ENCODE measurements at places on chromosomes 16 and 17.

- no peak for DNase-seq
Observed at GRCh38 chr17:222172-222571, 40.7 kb upstream of the DOC2B start.

DNA sequence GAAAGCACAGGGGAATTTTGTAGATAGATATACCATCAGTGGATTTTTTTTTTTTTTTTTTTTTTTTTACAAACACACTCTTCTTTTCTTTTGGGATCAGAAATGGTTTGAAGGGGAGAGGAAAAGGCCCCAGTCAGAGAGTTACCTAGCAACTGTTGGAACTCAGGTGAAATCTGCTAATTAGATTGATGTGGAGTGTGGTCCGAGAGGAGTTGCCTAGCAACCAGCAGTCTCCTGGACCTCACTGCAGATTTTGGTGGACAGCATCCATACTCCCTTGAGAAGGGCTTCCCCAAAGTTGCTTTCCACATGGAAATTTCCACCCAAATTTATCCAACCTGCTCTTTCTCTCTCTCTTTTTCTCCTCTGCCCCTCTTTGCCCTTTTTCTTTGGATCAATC is 165.4 kb downstream of the UTP18 start:
- DNase-seq: peak; percentile 22

- DNase-seq: no peak
Observed at GRCh38 chr17:55783684-55784245, 32.9 kb downstream of the PCTP start.

DNA sequence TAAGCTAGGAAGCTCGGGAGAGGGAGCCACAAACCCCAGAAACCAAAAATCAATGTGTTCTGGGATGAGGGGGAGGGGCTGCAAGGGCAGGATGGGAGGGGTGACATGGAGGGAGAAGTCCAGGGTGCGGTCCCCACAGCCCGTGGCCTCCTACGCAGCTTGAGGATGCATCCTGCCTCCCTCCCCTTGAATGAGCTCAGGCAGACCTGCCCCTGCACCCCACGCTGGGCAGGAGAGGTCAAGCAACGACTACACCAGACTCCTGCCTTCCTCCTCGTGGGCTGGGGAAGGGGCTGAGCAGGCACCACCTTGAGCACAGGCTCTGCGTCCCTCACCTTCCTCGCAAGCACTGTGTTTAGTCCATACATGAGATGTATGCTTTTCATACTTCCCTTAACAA is 3.9 kb downstream of the ANKRD13B start:
- no peak for DNase-seq

DNA sequence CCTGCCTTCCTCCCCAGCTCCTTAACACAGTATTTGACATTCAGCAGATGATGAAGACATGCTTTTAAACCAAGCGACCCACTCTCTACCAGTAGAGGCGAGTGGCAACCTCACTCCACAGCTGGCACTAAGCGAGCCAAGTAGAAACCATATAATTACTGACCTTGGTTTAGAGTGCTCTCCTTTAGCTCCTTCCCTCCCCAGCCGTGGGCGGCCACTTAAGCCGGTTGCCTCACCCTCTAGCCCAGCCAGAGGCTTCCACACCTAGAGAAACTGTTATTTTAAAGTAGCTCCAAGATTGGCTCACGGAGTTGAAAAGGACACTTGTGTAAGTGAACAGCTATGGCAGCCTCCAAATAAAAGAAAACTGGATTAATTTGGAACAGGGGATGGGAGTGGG is 109.1 kb upstream of the CRHR1 start:
- DNase-seq: no peak

- peak; percentile 92 for DNase-seq
Observed at GRCh38 chr16:52568983-52569690, 22.2 kb upstream of the TOX3 start.

All from NCI-H748 treated with DMSO at 0.1 percent for 48 hours (cell line).